Kidney (tissue), 22 donors: ENCODE measurements at places on chromosomes 16 and 17. TPM values are rescaled to one million over a fixed set of nuclear protein-coding genes. Genes with fewer than 3 reads are reported as not detected.

DNA sequence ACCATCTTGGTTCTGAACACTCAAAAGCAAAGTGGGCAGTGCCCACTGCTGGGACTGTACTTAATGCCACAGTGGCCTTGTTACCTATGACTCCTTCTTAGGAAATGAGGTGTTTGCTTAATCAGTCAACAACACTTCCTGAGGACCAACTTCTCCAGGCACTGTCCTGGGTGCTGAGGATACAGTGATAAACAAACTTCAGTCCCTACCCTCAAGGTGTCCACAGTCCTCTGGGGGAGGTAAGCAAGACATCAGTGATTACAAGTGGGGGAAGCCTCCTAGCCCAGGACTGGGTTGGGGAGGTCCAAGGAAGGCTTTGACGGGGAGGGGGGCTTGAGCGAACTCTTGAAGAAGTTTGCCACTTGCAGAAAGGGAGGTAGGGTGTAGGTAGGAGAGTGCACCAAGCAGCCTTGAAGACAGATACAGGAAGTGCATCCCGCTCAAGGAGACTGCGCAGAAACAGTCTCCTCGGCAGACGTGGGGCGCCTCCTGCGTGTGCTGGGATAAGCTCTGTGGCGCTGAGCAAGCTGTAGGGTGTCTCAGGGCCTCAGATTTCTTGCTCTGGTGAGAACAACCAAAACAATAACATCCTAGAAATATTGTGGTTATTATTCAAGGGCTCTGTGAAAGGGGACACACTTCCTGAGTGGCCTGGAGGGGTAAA, 2.6 kb upstream of the ABCC3 start:
- no peak for DNase-seq

The CDRT15 gene
- total RNA-seq: not detected

GRCh38 chr17:27354051-27354490, 60.2 kb downstream of the WSB1 start:
- DNase-seq: no peak

GRCh38 chr16:86566601-86566965, at the start of gene FOXC2:
TSS of gene FOXC2 (plus strand) at chr16:86566829. CDS start at chr16:86567336, 507 bp downstream.
- peak; percentile 97 for DNase-seq

The MPV17L gene
- total RNA-seq: 11.8 TPM

DNA sequence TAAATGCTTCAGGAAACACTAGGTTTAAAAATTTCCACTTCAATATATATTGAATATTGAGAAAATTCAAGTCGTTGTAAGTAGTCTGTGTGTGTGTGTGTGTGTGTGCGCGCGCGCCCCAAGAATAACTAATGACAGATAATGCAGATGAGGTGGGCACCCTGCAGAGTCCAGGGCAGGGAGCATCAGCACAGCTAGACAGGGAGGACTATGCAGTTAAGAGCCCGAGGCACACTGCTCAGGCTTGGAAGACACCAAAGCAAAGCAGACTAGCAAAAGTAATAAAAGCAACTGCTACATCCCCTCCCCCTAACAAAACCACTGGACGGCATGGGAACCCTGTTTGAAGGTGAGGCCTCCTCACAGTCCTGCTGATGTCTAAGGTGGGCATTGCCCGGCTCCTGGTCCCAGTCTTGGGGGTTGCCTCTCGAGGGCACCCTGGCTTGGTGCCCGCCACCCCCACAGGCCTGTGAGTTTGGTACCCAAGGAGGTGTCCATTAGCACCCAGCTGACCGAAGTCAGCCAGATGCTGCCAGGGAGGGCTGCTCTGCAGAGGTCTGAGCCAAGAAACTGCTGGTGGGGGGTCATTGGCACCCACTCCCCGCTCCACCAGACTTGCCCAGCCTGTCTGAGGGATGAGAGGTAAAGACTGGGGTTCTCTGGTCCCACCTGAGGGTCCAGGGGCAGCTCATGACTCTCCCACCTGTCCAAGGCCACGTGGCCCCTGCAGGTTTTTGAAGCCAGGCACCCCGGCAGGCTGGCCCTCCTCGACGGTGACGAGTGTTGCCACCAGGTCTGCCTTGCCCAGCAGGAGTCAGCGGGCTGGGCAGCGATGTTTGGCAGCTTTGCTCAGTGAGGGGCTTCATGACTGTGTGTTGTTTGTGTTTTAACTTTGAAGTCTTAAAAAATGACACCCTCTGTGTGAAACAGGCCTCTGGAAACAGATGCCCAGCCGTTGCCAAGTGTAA, 18.7 kb downstream of the LRRC75A start:
- DNase-seq: peak; percentile 41

DNA sequence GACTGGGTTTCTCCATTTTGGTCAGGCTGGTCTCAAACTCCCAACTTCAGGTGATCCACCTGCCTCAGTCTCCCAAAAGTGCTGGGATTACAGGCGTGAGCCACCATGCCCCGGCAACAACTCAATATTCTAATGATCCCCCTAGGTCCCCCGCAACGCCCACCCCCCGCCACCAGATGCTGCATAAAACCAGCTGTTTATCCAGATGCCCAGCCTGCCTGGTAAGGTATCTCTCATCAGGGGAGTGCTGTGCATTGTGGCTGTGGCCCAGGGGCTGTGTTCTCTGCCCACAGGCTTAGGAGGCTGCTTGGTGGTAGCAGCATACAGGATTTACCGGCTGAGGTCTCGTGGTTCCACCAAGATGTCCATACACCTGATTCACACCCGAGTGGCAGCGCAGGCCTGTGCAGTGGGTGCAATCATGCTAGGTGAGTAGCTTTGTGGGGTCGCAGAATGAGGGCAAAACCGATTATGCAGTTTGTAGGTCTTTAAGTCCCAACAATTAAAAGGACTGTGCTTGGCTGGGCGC, 1.3 kb downstream of the HIGD1B start:
- DNase-seq: no peak

The EPX gene
- total RNA-seq: 0.19 TPM

DNA sequence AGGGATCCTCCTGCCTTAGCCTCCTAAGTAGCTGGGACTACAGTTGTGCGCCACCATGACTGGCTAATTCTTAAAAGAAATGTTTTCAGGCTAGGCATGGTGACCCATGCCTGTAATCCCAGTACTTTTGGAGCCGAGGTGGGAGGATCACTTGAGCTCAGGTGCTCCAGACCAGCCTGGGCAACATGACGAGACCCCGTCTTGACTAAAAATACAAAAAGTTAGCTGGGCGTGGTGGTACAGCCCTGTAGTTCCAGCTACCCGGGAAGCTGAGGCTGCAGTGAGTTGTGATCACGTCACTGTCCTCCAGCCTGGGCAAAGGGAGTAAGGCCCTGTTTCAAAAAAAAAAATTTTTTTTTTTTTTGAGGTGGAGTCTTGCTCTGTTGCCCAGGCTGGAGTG, 173.1 kb downstream of the SEC14L1 start:
- no peak for DNase-seq

DNA sequence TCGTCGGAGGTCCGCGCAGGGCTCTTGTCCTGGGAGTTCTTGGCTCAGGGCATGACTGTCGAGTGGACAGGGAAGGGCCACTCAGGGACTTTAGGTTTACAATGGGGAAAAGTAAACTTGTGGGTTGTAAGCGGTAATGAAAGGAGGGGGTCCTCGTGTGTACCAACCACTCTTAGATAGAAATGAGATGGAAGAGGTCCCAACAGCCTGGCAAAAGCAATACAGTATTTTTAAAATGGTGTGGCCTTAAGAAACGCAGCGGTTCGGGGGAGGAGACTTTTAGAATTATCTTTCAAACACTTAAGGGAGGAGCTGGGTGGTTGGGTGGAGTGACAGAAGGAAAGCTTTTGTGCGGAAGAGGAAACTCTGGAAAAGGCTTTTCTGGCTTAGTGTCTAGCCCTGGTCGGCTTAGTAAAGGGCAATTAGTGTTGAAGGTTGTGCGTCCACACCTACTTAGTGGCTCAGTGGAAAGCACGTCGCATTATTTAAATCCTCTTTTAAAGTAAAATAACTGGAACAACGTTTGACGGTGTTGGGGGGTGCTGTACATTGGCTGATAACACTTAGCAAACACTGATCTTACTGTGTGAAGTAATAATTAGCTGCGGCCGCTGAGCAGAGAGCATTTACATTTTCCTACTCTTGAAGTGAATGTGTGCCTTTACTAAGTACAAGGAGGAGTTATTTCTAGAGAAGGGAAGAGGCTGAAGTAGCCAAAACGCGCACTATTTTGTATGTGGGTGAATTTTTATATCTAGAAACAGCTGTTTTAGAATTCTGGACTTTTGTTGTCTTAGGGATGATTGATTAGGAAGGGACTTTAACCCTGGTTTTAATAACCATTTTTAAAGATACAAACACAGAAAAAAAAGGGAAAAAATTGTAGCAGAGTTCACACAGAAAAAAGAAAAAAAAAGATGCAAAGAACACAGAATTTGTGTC, 1.0 kb downstream of the WSB1 start:
- peak; percentile 93 for DNase-seq

- no peak for DNase-seq
Measured at GRCh38 chr17:80526116-80526910, 18.3 kb upstream of the RPTOR start.

DNA sequence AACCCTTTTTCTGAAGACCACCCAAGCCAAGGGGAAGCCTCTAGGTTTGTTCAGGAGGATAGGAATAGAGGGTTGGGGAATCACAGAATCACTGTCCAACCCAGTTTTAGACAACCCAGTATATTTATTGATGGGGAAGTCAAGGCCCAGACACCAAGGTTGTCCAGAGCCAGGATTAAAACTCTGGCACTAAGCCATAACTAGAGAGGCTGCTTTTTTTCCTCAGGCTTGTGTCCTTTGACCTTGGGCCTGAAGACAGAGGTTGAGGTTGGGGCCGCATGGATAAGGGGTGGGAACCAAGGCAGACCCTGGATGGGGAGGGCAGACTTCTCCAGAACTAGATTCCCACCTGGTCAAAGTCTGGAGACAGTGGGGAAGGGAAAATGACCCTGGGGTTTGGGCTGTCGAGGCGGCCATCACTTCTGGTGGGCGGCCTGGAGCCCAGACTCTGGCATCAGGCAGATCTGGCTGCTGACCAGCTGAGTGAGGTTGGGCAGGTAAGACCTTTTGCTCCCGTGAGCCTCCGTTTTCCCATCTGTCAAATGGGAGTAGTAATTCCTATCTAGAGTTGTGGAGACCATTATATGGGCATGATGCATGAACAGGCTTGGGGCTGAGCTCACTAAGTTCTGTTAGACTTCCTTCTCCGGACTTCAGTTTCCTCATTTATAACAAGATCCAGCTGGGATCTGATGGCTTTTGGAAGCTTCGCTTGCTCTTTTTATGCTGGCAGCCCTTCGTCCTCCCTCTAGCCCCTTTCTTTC, 17.9 kb downstream of the IGFBP4 start:
- peak; percentile 74 for DNase-seq

GRCh38 chr16:53893731-53894435, 189.9 kb downstream of the FTO start:
- no peak for DNase-seq

The ASPA gene
- 5.1 TPM for total RNA-seq

The KRTAP4-6 gene
- not detected for total RNA-seq
